ENCODE measurements at places on chromosomes 1 and 21.

GRCh38 chr1:110668549-110668948 is 6.2 kb downstream of the KCNA3 start:
- no peak for DNase-seq

DNA sequence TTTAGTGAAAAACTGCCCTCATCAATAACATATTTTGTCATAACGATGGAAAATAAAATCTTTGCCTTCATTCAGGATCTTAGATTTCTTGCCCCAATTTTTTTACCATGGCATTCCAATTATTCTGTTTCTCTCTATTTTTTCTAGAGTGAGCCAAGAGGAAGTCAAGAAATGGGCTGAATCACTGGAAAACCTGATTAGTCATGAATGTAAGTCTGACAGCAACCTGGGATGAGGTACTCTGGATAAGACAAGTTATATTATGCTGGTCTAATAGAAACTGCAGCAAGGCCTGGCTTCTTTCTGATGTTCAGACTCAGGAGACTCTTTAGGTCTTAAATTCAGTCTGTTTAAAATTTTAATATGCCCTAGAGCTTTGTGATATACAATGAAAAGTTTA is 3.5 kb downstream of the RGS4 start:
- no peak for DNase-seq

- no peak for DNase-seq
Measured at GRCh38 chr1:199509456-199509855, 518.1 kb upstream of the NR5A2 start.

GRCh38 chr1:23624440-23624839 is 65.1 kb upstream of the ID3 start:
- no peak for DNase-seq

- no peak for DNase-seq
Measured at GRCh38 chr21:44987886-44988606, 48.2 kb downstream of the SLX9 start.

- no peak for DNase-seq
Measured at GRCh38 chr1:82462366-82462765, 661.6 kb downstream of the ADGRL2 start.

GRCh38 chr1:95229706-95230105 is 4.3 kb upstream of the RWDD3 start:
- no peak for DNase-seq

DNA sequence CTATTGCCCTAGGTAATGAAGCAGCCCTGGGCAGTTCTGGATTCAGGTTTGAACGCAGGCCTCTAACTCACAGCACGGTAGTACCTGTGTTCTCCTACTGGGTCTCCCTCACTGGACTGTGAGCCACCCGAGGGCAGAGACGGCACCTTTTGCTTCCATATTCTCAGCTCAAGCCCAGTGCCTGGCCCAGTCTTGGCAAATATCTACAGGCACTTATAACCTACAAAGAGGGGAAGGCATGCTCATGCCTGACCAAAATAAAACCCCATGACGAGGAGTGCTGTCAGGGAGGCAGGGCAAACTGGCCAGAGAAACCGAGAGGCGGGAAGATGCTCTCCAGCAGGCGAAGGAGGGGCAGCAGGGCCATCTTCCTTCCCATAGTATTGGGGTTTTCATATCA is 91.1 kb downstream of the DDX20 start:
- DNase-seq, result no peak

DNA sequence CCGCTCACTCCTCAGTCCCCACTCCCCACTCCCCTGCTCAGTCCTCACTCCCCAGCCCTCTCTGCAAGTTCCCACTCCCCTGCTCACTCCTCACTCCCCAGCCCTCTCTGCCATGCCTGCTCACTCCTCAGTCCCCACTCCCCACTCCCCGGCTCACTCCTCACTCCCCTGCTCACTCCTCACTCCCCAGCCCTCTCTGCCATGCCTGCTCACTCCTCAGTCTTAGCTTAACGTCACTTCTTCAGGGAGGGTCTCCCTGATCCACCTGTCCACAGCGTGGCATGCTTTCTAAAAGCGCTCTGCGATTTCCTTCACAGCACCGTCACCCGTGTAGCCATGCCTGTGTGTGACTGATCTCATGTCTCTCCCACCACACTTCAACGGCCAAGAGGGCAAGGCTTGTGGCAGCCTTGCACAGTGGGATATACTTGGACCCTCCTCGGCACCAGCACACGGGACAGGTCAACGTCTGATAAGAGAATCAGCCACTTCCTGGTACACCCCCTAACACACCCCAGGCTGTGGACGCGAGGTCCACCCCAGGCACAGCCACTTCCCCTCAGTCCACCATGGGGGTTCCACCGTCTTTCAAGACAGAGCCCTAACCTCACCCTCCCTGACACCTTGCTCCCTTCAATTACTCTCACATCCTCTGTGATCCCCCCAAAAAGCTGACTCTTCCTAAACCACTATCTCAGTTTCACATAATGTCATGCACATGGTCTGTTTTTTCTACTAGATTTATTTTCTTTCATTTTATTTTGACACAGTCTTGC is 14.0 kb downstream of the PRDM15 start:
- peak; percentile 51 for DNase-seq

DNA sequence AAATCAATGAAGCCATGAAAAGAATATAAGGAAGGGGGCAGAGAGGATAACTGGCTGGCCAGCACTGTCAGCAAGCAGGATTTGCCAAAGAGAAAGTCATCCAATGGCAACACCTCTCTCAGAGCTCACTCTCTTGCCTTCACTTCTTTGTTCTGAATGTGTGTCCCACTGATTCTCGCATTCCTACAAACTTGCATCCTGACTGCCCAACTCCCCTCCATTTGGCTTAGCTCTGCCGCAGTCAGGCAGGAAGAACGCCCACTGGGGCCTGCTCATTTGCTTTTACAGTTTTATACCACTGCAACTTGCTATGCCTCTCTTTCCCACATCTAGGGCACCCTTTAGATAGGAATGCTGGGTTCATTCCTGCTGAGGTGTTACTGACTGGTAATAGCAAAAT is 364.2 kb upstream of the ST6GALNAC5 start:
- no peak for DNase-seq

DNA sequence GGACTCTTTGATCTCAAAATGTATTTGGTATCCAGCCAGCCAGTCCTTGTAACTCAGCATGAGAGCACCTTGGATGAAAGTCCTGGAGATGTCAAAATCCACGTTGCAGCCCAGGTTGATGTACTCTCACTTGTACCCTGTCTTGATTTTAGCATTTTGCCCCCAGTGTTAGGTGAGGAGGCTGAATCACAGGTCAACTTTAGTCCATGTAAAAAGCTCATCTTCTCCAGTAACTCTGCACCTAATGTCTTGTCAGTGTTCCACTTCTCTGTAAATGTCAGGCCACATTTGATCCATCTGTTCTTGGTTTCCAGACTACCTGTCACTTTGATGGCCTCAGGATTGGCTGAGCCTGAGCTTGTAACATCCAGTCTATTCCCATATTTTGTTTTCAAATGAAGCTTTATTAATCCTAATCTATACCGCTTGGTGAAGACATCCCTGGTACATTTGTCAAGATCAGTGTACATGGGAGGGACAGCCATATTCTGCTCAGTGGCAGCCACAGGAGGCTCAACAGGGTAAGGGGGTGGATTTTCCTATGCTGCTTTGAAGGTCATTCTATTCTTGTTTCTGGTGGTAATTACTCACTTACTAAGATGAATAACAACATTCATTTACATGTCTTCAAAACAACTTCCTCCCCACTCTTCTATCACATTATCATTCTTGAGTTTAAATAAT is 24.1 kb upstream of the FCRL3 start:
- DNase-seq, result no peak
